HL-60 (cell line): ENCODE measurements at places on chromosomes 12 and 14.

DNA sequence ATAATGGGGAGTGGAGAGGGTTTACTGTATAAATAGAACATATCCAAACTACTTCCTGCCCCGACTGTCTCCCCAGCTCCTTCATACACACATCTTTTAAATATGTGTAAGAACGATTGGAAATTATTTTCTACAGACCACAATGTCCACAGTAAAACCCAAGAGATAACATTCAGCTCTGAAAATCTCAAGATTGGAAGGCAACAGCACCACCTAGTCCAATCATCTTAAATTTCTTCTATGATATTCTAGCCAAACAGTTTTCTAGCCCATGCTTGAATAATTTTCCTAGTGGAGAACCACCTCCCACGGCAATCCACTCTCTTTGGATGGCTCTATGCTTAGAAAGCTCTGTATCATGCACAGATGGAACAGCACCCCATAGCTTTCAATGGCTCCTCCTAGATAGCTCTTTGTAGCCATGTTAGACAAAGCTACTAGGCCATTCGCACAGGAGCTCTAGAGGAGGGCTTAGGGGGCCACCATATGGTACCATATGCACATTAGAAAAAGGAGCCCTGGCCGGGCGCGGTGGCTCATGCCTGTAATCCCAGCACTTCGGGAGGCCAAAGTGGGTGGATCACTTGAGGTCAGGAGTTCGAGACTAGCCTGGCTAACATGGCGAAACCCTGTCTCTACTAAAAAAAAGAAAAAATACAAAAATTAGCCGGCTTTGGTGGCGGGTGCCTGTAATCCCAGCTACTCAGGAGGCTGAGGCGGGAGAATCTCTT is 18.1 kb downstream of the VDR start:
- DNase-seq: no peak

GRCh38 chr12:102776041-102776440 is 141.0 kb downstream of the PAH start:
- DNase-seq: no peak

DNA sequence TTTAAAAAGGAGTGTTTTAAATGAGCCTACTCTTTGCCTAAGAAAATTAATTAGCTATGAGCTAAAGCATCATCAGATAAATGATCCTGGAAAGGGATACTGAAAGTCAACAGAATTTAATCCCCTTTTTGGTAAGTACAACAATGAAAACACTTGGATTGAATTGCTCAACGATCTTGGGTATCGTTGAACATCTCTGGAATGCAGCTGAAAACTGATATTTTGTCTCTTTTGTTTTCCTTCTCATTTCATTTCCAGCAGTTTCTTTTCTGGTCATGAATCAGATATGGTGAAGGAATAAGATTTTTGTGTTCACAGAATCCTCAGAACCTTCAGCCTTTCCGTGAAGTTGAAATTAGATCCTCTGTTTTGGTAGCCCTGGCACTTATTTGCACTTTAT is 771.2 kb downstream of the FSCB start:
- DNase-seq: no peak

- DNase-seq: no peak
Measured at GRCh38 chr14:54711812-54712464, 145.0 kb downstream of the SAMD4A start.

DNA sequence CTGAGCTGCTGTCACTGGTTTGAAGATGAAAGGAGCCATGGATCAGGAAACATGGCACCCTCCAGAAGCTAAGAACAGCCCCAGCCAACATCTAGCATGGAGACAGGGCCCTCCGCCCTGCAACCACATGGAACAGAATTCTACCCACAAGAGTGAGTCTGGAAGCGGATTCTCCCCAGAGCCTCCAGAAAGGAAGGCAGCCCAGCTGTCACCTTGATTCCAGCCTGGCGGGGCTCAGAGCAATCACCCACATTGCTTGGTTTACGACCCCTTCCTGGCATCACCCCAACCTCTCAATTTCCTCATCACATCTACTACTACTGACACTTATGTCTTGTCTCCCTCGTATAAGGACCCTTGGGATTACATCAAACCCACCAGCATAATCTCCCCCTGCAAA is 38.5 kb downstream of the OAS2 start:
- no peak for DNase-seq

DNA sequence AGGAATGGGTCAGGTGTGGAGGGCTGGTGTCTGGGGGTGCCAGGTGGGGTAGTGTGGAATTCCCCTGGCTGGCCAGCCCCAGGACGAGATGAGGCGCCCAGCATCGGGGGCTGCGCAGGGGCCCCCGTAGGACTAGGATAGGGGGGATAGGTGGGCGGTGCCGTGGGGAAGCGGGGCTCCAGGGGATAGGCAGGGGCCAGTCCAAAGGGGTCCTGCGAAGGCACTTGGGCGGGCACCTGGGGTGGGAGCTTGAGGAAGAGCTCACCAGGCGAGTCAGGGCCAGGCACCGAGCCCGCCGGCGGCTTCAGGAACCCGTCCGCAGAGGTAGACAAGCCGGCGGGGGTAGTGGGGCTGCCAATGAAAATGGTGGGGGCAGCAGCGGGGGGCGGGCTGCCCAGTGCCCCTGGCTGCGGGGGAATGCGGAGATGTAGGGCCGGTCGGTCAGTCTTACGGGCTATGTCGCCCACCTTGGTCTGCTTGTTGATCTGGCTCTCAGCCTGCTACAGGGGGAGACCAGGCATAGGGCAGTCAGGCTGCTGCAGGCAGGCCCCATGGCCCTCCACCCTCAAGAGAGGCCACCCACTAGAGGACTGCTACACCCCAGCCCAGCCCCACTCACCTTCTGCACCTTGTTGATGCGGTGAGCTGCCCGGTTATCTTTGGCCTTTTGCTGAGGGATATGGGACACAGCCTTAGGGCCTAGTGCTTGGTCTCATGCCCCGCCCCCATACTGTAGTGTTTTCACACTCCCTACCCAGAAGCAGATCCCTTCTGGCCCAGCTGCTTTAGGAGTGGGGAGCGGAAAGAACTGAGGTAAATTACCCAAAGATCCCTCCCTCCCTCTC is 19.3 kb downstream of the KMT2D start:
- no peak for DNase-seq

DNA sequence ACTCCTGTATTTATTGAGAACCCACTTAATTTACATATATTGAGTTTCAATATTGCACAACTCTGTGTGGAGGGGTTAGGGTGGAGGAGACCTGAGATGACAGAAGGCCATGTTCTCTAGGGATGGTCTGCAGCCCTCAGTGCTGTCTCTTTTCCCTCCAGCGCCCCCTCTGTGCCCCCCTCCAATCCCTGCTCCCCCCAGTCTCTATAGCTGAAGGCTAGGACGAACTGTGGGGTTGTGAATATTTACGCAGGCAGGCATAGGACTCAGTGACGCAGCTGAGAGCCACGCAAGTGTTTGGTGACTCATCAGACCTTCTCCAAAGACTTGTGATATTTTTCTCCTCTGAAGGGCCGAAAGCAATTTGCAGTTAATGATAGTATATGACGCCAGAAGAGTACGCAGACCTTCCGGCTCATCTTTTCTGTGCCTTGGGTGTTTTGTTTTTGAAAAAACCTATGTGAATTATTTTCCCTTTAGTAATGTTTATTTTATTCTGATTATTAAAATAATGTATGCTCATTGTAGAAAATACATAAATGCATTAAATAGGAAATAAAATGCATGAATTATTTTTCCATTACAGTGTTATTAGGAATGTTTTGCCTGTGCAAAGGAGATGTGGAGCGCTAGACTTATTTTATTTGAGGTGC is 85.3 kb downstream of the SLC25A47 start:
- DNase-seq: no peak

DNA sequence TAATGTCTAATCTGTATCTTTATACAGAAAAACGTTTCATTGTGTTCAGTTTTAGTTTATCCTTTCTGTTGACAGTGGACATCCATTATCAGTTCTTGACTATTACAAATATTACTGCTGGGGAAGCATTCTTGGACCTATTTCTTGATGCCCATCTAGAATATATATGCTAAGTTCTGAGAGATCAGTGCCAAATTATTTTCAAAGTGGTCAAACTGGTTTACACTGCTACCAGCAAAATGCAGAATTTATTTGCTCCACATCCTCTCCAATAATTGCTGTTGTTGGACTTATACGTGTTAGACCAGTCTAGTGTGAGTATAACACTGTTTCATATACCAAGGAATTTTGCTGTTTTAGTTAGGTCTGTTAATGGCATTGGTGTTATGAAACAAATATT is 85.5 kb upstream of the TRAF3 start:
- no peak for DNase-seq

GRCh38 chr12:23221066-23221465 is 596.1 kb downstream of the ETNK1 start:
- DNase-seq: no peak

DNA sequence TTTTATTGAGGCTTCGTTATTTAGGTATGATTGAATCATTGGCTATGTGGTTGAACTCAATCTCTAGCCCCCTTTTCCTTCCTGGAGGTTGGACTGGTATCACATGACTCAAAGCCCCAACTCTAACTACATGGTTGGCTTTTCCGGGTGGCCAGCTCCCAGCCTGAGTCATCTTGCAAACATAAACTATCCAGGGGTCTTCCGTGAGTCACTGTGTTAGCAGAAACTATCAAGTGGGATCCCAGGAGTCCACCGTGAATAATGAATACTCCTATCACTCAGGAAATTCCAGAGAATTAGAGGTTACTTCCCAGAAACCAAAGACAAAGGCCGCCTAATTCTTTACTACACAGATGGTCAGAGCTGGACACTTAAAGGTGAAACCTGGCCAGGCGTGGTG is 19.7 kb upstream of the PLEKHD1 start:
- no peak for DNase-seq

DNA sequence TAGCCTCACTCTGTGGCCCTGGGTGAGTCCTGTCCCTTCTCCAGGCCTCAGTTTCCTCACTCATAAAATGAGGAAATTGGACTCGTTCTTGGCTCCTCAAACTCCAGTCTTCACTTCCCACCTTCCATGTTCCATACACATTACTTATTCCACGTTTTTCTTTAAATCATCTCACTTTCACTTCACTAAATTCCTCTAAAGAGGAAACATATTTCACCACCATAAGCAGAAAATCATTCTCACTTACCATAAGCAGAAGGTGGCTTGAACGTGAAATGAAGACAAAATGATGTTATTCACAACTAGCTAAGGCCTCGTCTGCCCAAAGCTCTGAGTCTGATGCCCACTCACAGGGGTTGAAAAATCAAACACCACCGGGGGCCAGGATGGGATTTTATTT is 278.3 kb downstream of the ADGRD1 start:
- DNase-seq: no peak

- no peak for DNase-seq
Measured at GRCh38 chr12:101838628-101839323, 8.0 kb upstream of the GNPTAB start.

GRCh38 chr14:69096781-69097475 is 56.0 kb downstream of the DCAF5 start:
- DNase-seq: no peak

DNA sequence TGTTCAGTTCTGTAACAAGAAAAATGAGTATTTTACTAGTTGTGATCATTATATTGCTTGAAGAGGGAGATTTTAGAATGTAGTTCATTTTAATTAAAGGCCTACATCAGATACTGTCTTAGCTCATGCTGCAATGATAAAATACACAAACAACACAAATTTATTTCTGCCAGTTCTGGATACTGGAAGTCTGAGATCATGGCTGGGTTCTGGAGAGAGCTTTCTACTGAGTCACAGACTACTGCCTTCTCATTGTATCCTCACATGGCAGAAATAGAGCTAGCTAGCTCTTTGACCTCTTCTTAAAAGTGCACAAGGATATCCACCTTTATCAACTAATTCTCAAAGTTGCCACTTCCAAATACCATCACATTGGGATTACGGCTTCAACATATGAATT is 53.8 kb downstream of the MIS18BP1 start:
- DNase-seq: no peak
